ENCODE measurements at places on chromosomes 3 and 15. TPM values are rescaled to one million over a fixed set of nuclear protein-coding genes. Genes with fewer than 3 reads are reported as not detected.
A peak's percentile ranks its signal among the peaks of the same experiment; 100 is the strongest.

The CFAP92 gene
- total RNA-seq = 4.8 TPM

DNA sequence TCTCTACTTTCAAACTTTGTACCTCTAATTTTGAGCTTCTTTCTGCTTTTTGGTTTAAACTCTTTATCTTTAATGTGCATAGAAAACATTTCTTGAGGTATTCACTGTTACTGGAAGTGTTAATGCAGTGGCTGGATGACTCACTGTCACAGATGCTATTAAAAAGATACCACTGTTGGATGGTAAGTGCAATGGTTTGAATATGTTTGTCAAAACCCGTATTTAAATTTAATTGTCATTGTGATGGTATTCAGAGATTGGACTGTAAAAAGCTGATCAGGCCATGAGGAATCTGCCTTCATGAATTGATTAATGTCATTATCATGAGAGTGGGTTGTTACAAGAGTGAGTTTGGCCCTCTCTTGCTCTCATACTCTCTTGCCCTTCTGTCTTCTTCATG is 70.6 kb downstream of the AP4E1 start:
- DNase-seq = no peak

The SLC28A1 gene
- total RNA-seq = 0.70 TPM

DNA sequence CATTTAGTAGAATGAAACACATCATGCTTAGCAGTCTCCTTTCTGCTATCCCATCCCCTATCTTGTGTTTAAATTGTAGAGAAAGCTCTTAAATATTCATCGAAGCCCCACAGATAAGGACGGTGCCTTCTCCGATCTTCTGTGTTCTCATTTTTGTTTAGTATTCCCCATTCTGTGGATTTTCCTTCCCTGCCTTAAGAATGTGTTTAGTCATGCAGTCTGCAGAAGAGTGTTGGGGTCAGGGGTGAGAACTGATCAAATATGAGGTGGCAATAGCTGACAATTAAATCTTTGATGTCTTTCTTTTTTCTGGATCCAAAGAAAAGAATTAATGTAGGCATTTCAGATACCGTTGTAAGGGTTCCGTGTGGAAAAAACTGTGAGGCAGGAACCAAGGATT is 9.3 kb upstream of the ANKUB1 start:
- DNase-seq = no peak

- DNase-seq = no peak
Measured at GRCh38 chr3:37997791-37998370, 7.3 kb downstream of the VILL start.

DNA sequence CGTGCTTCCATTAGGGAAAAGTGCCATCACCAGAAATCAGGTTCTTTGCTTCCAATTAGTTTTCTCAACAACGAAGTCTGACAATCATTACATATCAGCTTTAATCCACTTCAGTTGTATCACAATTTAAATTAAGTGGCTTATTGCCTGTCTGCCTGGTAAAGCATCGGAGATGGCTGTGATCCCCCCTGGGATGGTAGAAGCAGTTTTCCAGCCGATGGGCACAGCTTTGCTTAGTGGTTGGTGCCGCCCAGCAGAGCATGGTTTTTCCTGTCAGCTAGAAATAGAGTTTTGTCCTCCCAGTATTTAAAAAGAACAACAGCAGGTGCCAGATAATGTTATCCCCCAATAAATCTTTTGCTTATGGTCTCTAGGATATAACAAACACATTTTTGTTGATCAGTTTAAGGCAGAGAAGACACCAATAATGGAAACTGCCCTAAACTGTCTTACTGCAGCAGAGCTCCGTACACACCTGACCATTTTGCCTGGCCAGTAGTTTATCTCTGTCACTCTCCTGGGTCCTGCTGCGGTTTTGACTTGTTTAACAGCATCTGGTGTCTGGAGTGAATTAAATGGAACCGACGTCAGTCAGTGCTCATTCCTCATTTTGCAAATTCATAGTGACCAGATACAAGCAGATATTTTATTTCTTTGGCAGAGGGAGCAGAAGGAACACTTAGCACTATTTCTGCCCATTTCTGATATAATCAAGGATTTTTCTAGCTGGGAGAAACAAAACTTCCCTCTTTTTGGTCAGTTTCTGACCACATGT is 79.1 kb downstream of the SLC49A4 start:
- no peak for DNase-seq

DNA sequence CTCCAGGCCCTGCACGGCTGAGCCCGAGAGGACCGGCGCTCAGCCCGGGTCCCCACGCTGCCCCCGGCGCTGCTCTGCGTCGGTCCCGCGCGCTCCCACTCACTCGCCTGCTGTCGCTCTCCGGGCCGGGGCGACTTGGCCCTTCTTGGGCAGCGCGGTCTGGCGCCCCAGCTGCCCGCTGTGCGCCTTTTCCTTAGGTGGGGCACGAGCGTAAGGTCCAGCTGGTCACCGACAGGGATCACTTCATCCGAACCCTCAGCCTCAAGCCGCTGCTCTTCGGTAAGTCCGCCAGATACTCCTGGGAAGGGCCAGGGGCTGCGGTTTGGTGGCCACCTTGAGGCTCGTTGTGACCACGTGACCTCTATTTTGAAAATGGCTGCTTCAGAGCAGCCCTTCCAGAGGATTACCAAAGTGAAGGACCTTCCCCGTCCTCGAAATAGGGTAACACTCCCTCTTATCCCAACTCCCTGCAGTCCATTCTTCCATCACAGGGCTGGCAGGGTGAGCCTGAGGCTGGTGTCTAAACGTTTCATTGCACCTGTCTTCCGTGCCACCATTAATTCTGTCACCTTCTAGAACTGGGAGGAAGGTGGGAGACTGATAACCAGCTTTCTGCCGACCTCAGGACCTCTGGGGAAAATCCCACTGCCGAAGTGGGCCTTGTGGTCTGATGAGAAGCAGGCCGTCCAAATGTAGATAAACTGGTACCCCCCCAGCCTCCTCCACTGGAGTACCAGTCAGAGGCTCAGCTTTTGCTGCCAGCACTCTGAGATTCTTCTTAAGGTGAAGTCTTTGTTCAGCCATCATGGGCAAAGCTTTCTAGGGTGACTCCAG is 812 bp downstream of the P4HTM start:
- DNase-seq = peak; percentile 18

Data from PC-9 (cell line).